Sigmoid colon (tissue), 7 donors: ENCODE measurements at places on chromosomes 11 and 22. TPM values are rescaled to one million over a fixed set of nuclear protein-coding genes. Genes with fewer than 3 reads are reported as not detected.
A peak's percentile ranks its signal among the peaks of the same experiment; 100 is the strongest.

The MFNG gene
- total RNA-seq = 12.8 TPM

The KCTD17 gene
- 49.0 TPM for total RNA-seq

The CNIH2 gene
- total RNA-seq = not detected

- no peak overlapping the region for H3K27ac ChIP-seq
- H3K27me3 ChIP-seq = no peaks in the 10 kb centered on the region
- no peaks in the 10 kb centered on the region for H3K4me1 ChIP-seq
- DNase-seq = no peak
These were observed 277.6 kb upstream of the ZC3H12C start for GRCh38 chr11:109815500-109816150.

- H3K4me1 ChIP-seq = no peaks in the 10 kb centered on the region
- no peak overlapping the region for H3K27ac ChIP-seq
- no peaks in the 10 kb centered on the region for H3K27me3 ChIP-seq
- H3K4me3 ChIP-seq = no peak overlapping the region
These were observed 2.6 kb upstream of the NLRP10 start for GRCh38 chr11:7967826-7968225.

DNA sequence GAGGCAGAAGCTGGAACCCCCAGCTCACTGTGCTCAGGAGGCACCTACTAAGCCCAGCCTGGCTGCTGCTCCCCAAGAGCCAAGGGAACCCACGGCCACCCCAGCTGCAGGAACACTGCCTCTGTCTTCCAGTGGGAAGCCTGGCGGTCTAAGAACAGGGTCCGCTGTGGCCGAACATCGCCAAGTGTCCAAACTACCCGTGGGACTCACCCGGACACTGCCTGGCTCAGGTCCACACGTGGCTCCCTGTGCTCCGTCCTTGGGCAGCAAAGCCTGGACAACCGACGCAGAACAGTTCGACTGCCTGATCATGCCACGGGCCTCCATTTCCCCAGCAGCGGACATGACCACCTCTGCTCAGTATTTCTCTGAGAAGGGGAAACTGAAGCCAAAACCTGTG, 747.0 kb downstream of the BRD1 start:
- no peak overlapping the region for H3K4me3 ChIP-seq
- no peaks in the 10 kb centered on the region for H3K4me1 ChIP-seq
- H3K36me3 ChIP-seq = no peaks in the 10 kb centered on the region
- no peak overlapping the region for H3K27ac ChIP-seq
- peak; percentile 48 for DNase-seq

DNA sequence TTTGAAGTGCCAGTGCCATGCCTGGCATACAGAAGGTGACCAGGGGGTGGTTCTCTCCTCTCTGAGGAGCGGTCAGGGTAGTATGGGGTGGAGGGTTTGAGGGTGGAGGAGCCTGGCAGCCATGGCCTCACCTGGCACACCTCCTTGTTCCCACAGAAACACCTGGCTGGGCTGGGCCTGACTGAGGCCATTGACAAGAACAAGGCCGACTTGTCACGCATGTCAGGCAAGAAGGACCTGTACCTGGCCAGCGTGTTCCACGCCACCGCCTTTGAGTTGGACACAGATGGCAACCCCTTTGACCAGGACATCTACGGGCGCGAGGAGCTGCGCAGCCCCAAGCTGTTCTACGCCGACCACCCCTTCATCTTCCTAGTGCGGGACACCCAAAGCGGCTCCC, 9.6 kb downstream of the SERPINH1 start:
- peaks cover 49% of the 10 kb centered on the region for H3K4me1 ChIP-seq
- H3K36me3 ChIP-seq = peaks cover 34% of the 10 kb centered on the region
- no peak overlapping the region for H3K4me3 ChIP-seq
- H3K27ac ChIP-seq = no peak overlapping the region
- no peaks in the 10 kb centered on the region for H3K27me3 ChIP-seq

DNA sequence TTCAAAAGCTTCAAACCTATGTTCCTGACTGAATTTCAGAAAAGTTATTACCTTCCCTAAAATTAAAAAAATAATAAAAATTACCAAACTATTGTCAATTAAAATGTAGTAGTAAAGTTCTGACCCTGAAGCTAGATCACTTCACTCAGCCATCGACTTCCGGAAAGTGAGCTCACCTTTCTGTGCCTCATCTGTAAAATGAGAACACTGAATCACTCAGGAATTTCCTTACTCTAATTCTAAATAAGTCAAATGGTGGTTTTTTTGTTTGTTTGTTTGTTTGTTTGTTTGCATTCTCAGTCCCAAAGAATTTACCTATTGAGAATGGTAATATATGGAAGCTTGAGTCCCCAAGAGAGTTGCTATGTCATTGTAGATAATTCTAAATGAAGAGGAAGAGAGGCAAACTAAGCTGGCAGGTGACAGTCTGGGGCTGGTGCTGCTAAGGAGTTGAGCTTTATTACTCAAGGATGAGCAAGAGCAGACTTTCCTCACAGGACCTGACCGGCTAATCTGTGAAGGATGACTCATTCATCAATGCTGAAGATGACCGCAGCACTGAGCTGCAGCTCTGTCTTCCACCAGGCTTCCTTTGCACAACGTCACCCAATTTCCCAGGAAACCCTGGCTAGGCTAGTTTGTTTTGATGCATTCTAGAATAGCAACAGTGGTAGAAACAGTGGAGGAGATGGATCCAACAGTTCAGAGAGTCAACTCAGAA, 248.8 kb downstream of the RAB38 start:
- no peaks in the 10 kb centered on the region for H3K36me3 ChIP-seq
- no peaks in the 10 kb centered on the region for H3K4me1 ChIP-seq
- no peak for DNase-seq
- no peaks in the 10 kb centered on the region for H3K27me3 ChIP-seq

DNA sequence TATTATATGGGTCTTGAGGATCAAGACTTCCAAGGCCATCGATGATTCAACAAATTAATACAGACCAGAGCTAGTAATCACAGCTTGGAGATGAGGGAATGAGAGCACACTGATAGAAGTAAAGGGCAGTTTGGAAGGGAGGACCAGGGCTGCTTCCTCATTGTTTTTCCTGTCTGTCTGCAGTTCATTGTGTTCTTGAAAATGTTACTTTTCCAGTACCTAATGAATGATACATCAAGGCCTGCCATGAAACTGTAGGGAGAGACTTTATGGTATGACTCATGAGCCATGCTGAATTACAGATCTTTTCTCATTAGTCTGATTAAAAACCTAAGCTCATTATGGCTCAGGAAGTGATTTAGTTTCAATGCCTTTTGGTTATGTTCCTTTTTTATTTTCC, 855.6 kb downstream of the KCNA4 start:
- no peaks in the 10 kb centered on the region for H3K36me3 ChIP-seq
- no peaks in the 10 kb centered on the region for H3K4me1 ChIP-seq
- DNase-seq = no peak
- H3K27me3 ChIP-seq = no peaks in the 10 kb centered on the region
